ENCODE measurements at places on chromosomes 6 and 20.

DNA sequence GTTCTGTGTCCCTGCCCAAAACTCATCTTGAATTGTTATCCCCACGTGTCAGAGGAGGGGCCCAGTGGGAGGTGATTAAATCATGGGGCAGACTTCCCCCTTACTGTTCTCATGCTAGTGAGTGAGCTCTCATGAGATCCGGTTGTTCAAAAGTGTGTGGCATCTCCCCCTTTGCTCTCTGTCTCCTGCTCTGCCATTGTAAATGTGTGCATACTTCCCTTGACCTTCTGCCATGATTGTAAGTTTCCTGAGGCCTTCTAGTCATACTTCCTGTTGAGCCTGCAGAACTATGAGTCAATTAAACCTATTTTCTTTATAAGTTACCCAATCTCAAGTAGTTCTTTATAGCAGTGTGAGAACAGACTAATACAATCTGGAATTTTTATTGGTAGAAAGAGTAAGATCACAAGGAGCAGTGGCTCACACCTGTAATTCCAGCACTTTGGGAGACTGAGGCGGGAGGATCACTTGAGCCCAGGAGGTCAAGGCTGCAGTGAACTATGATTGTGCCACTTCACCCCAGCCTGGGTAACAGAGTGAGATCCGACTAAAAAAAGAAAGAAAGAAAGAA is 47.1 kb upstream of the SLC22A16 start:
- DNase-seq: no peak

DNA sequence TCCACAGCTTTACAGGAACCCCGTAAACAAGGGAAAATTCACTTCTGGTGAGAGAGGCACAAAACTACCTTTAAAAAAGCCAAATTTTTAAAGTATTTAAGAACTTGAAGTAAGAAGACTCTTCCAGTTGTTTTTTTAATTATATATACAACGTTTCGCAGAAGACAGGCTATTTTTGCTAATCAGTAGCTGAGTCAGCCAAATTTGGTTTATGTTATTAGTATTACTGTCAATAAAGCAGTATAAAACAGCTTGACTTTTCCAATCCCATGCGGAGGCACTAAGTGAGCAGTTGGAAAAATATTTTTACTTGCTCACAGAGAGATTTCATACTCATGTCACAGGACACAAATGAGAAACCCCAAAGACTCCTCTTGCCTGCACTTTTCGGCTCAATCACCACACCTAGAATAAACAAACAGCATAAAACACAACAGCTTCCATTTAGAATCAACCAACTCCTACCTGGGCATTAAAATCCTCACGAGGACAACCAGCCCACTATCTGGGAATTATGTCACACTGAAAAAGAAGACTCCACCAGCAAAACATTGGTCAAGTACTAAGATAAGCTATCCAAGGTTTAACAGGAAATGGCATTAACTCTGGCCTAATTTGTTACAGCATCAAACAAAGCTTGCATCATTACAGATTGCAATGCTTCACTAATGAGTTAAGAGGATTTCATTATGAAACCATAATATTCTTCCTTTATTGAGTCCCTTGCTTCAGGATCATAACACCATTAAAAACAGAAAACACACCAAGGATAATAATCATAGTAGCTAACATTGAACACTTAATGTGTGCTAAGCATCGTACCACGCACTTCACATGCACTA is 26.3 kb downstream of the ELOVL5 start:
- no peak for DNase-seq

- no peak for DNase-seq
These were observed 149.6 kb downstream of the LINC00237 start for GRCh38 chr20:20956513-20956931.

DNA sequence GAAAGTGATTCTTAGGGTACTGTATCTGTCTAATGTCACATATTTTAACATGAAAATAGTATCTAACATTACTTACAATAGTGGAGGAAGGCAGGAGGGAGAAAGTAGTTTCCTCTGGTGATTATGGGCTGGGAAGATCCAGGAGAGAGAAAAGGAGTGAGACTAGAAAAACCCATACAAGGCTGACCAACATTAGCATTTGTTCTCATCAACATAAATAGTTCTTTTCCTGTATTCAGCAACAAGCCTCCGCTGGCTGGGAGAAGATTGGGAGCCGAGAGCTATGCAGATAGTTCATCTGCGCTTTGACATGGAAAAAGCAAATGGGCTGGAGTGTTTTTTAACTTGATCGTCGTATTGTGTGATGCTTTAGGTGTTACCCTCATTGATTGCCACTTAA is 239.4 kb downstream of the PHACTR1 start:
- no peak for DNase-seq

DNA sequence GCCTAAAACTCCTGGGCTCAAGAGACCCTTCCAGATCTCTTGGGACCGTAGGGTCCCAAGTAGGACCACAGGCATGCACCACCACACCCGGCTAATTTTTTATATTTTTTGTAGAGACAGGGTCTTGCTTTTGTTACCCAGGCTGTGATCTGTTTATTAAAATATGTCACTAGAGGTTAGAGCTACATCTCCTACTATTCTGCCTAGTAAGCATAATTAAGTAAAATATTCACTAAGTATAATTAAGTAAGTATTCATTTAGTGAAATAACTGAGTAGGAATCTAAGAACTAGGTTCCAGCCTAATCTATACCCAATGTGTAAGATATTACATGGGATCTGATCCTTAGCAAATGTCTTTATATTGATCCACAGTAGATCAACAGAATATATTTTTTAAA is 40.2 kb upstream of the GCM1 start:
- no peak for DNase-seq

Data from astrocyte (in vitro differentiated cells and primary cell).